AG04449 (cell line): ENCODE measurements at places on chromosomes 3 and 15.

GRCh38 chr3:146250449-146251382 is at the start of gene PLSCR4:
Gene PLSCR4, minus strand, starts transcription at chr3:146251105. Its CDS starts 29,034 bp downstream, at chr3:146222071.
- no peak for DNase-seq

GRCh38 chr15:72923289-72923688 is 129.0 kb upstream of the NEO1 start:
- no peak for DNase-seq

DNA sequence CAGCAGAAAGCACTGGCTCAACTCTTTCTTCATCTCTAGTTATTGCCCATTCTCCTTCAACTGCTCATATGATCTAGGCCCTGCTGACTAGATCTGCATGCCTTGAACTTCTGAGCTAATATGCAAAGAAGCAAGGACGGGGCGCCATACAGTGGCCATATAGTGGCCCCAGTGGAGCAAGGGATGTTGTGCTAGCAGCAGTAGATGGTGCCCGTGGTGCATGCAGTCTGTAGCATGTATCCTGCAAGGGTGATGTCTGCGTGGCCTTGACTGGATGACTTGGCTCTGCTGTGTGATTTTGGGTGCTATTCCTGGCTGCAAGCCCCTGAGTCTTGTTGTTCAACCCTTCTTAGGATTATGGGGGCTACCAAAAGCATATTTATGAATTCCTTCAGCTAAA is 12.2 kb upstream of the NMD3 start:
- DNase-seq = no peak

GRCh38 chr3:143464850-143465249 is 345.3 kb downstream of the CHST2 start:
- DNase-seq = no peak

GRCh38 chr3:187295316-187296034 is 3.9 kb upstream of the MASP1 start:
- no peak for DNase-seq

GRCh38 chr3:133943639-133944141 is 48.0 kb upstream of the RAB6B start:
- DNase-seq = peak; percentile 68

- DNase-seq = no peak
Measured at GRCh38 chr15:40146037-40146436, 14.8 kb upstream of the BUB1B start.

DNA sequence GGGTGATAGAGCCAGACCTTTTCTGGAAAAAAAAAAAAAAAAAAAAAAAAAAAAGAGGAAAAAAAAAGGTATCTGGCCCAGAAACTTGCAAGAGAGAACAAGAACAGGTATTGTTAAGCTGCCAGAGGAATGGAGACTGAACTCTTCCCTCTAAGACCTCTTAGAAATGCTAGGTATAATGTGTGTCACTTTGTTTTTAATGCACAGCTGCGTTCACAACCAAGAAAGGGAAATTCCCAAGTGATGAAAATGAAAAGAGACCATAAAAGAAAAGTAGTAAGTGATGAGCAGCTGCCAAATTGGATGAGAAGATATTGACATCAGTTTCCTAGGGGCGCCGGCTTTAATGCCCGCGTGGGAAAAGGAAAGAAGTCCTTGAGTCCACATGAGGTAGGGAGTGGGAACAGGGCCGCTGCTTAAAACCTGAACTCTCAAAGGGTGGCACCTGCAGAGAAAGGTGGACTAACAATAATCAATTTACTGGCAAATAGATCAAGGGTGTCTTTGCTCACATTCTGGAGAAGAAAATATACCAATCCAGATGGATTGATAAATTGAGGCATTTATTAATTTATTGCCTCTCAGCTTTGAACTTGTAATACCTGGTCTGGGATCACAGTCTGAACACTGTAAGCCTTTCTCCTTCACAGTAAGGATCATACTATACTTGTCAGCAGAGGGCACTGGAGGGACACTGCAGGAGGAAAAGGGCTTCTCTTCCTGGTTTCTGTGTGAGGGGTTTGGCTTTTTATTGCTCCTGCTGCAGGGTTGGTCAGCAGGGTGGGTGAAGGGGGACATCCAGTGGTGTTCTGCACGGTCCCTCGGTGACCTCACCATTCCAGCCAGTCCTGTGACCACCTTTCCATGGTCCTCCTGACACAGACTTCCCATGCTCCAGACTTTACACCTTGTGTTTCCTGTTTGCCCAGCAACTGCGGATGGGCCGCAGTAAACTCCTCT is 131.6 kb downstream of the AQP9 start:
- DNase-seq = no peak

DNA sequence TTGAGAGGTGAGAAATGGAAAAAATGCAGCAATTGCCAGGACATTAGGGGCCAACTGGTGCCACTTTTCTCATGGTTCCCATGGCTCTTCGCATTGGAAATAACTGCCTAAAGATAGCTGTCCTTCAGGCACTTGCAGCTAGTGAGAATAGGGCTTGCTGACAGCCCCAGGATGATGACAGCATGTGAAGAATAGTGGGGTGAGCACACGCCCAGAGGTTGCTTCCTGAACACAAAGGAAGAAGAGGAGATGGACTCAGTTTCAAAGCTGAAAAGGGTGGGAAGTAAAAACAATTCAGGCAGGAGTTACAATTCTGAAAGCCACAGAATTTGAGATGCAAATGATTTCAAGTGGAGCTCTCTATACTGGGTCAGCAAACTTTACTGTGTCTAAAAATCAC is 45.6 kb downstream of the TNFAIP8L3 start:
- DNase-seq = no peak

DNA sequence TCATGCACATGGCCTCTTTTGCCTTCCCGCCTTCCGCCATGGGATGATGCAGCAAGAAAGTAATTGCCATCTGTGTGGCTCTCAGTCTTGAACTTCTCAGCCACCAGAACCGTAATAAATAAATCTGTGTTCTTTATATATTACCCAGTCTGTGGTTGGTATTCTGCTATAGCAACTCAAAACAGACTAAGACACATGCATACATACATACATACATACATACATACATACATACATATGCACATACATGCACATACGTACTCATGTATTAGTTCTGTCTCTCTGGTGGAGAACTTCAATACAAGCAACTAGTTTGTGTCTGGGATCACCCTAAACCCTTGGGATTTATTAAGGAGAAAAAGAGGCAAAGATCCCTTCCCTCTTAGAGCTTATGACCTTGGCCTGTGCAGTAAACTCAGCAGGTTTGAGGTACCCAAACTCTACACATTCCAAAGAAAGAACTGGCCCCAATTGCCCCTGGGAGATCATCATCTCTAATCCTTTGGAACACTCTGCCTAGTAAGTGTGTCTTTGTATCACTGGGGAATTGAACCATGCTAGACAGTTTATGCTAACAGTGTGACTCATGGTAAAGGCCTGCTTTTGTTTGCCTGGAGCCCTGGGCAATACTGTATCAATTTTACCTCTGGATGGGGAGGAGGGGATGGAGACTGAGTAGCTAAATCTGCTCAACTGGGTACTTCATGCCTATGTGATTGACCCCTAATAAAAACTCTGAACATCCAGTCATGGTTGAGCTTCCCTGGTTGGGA is 115.6 kb upstream of the LMCD1 start:
- no peak for DNase-seq

DNA sequence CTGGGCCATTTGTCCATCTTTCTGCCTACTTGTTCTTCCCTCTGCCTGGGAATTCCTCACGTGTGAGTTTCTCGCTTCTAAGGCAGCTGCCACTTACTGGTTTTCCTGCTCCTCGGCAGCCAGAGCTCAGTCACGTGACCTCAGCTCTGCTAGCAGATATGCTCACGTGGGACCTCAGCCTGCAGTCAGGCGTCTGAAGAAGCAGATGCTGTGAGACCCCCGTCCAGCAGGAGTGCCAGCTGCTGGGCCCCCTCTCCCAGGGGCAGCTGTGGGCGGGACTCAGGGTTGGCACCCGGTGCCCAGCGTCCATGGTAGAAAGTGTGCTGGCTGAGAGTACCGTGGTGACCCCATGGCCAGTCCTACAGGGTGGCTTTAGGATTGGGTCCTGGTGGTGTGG is 161.3 kb upstream of the TLE3 start:
- no peak for DNase-seq

- no peak for DNase-seq
Measured at GRCh38 chr15:55366981-55367380, 41.2 kb downstream of the CCPG1 start.

- DNase-seq = no peak
Measured at GRCh38 chr3:48215876-48216275, 7.4 kb upstream of the CAMP start.

DNA sequence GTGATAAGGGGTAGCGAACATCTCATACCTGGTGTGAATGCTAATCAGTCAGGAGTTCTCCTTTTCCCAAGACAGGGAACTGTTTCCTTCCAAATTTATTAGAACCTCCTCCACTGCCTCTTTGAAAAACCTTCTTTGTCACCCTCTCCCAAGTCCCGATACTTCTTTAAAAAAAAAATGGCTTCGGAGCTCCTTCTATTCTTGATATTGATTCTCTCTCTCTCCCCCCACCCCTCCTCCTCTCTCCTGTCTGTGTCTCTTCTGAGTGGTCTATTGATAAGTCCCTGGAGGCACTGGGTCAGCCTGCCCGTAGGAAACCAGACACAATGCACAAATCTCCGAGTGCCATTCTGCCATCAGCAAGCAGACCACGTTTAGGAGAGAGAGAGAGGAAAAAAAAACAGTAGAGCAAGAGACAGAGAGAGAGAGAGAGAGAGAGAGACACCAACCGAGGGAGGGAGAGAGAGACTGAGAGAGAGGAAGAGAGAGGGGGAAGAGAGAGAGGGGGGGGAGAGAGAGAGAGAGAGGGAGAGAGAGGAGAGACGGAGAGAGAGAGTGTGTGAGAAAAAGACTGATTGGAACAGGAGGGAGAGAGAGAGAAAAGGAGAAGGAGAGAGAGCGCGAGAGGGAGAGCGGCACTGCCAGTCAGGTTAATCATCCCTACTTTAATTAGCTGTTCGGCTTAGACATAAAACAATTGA is 160.9 kb downstream of the TIGIT start:
- no peak for DNase-seq

- DNase-seq = no peak
Measured at GRCh38 chr3:85193565-85193964, 234.8 kb downstream of the CADM2 start.

GRCh38 chr15:54540721-54541120 is 562.5 kb downstream of the UNC13C start:
- DNase-seq = no peak

DNA sequence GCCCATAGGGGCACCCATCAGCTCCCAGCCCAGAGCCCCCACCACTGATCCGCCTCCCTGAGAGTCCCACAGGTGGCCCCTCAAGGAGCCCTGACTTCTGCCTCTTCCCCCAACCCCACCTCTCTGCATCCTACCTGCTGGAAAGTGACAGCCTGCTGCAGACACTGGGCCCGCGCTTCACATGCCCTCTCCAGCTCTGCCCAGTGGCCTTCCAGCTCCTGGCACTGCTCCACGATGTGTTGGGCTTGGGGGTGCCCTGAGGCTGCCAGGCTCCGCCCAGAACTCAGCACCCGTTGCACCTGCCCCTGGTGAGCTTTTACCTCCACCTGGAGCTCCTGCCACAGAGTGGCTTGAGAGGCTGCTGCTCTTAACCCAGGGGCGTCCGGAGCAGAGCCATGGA is 20.1 kb downstream of the SPTBN5 start:
- DNase-seq = no peak

DNA sequence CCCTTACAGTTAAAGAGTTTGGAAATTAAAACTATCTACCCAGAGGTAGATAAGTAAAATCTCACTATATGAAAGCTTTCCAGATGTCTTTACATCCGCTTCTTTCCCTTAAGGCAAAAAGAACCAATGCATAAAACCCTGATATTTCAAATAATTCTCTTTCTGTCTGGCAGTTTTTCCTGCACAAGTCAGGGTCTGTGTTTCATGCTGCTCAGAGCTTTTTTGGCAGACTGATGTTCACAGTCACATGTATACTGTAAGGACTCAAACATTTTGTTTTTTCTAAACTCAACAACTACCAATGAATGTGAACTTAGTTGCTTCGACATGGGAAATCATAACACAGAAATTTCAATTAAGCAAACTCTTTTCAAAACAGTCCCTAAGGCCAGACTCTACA is 988.4 kb downstream of the EPHA3 start:
- DNase-seq = no peak

DNA sequence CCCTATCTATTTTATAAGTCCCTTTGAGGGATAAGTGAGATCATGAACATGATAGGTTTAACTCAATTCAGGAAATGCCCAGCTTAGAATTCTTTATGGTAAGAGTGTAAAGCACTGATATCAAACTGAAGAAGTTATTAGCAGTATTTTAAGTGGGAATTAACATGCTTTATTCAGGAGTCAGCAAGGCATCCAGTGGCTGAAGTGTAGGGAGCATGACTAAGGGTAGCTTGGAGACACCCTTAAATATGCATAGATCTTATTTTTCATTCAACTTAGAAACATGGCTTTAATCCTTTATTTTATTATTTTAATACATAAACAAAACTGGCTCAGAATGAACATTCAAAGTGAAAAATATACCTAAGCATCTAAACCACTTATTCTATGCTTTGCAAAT is 158.3 kb upstream of the LPP start:
- DNase-seq = no peak

GRCh38 chr3:43950775-43951174 is 260.0 kb downstream of the ABHD5 start:
- DNase-seq = no peak

DNA sequence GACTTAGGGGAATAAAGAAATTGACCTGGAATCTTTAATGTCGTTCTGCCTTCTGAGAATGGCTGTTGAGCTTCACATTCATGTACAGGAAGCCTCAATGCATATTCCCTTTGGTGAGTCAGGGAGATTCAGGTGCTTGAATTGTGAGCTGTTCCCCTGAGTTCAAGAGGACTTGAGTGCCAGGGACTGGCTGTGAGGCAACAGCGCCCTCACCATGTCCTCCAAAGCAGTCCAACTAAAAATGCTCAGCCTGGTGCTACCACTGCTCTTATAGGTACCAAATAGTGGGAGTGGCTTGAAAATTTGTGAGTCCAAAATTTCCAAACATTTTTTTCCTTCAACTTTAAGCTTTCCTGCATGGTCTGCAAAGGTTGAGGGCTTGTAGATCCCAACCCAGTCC is 54.1 kb downstream of the LEO1 start:
- DNase-seq = no peak

DNA sequence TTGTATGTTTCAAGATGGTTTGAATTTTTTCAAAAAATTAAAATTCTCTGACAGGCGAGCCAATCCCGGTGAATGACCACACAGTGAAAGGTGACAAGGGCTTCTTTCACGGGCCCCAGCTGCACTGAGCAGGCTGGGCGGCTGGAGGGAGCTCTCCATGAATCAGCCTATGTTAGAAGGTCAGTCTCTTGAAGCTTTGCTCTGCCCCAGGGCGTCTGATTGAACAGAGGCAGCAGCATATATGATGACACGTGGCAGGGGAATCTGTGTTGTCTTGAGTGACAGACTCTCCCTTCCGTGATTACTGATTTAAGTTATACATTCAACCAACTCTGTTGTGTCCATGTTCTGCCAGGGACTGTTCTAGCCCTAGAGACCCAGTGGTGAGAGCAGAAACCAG is 51.5 kb downstream of the ISG20 start:
- no peak for DNase-seq

- no peak for DNase-seq
Measured at GRCh38 chr3:126733061-126733430, 29.0 kb downstream of the CHCHD6 start.

DNA sequence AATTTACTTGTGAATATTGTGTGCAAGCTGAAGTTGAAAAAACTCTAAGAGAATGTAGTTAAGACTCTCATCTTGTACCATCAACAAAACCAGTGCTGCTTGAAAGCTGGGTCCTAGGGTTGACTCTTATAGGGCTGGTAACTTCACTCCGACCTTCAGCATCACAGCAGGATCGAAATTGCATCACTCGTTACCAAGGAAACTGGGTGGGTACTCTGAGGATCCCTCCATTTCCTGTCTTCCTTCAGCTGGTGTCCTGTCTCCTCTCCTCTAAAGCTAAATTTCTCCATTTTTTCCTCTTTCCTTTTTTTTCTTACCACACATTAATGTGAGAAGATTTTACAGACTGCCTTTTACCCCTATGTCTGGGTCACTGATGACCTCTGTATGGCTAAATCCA is 3.0 kb upstream of the APH1B start:
- DNase-seq = no peak
